ENCODE measurements at places on chromosomes 7 and 10. TPM values are rescaled to one million over a fixed set of nuclear protein-coding genes. Genes with fewer than 3 reads are reported as not detected.
A peak's percentile ranks its signal among the peaks of the same experiment; 100 is the strongest.

- no peak for DNase-seq
These were observed 126.1 kb upstream of the TMEM196 start for GRCh38 chr7:19899529-19899928.

- peak; percentile 48 for DNase-seq
These were observed 211.1 kb upstream of the IGFBP3 start for GRCh38 chr7:46131916-46132795.

GRCh38 chr7:150755473-150756099 is 18.4 kb downstream of the GIMAP5 start:
- DNase-seq = no peak

GRCh38 chr10:70732569-70732968 is 52.6 kb downstream of the TBATA start:
- DNase-seq = no peak

DNA sequence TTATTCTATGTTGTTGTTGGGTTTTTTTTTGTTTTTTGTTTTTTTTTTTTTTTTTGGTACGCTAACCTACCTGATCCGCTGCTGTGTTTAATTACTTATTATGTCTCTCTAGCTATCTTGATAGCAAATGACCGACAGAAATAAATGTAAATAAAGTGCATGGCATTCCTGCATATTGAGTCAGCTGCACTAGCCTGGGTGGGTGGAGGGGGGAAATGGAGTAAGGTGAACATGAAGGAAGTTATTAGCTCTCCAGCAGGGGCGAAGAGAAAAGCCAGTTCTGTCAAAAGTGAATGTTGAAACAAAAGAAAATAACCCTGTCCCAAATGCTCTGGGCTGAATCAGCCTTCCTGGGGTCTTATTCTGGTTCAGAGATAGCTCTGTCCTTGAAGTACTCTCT is 210.7 kb upstream of the MDFIC start:
- peak; percentile 7 for DNase-seq

DNA sequence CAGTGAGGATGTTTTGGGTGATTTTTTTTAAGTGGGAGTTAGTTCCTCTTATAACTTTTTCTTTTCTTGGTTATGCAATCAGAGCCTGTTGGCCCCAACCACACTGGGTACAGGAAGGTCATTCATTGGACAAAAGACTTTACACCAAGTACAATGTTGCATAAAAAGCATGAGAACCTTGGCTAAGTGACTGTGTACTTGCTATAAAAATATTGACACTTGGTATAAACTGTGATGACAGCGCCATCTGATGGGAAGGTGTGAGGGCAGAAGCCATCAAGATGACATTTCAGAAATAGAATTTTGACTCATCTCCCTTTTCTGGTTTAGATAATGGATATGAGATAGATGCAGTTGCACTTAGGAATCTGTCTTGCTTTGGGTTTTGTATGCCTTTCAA is 126.4 kb upstream of the CCDC6 start:
- DNase-seq = peak; percentile 62

DNA sequence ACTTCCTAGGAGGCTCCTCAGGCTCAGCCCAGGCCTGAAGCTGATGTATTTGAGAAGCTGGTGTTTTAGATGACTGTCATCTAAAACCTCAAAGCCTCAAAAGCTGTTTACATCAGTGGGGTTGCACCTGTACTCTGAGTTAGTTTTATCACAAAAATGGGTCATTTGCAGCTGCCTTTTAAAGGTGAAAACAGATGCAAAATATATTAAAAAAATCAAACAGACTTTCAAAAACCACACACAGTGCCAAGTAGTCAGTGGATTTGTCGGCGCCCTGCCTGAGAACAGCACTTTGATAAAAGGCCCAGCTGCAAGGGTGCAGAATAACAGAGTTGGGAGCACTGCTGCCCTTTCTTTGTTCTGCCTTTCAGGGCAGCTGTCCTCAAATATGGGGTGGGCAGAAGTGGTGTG is 103.0 kb downstream of the VOPP1 start:
- no peak for DNase-seq

DNA sequence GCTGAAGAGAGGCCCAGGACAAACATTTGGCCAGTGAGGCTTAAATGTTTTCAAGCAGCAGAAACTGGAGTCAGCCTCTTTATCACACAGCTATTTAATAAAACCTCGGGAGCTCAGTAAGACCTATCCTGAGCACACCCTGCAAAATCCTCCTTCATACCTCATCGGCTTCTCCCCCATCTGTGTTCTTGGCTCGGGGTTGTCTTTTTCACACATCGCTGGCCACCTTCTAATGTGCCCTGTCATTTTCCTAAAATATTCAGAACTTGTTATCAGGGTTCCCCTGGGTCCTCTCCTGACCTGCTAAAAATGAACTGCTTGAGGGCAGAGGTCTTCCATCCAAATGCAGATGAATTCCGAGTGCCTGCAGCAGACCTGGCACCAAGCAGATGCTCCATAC is 310.3 kb upstream of the AKR1E2 start:
- no peak for DNase-seq

Gene SRRM3
- 3.1 TPM for total RNA-seq

Gene LIPM
- not detected for total RNA-seq

GRCh38 chr7:150971242-150972022 is 6.7 kb downstream of the KCNH2 start:
- DNase-seq = peak; percentile 72

- no peak for DNase-seq
These were observed 32.8 kb upstream of the NUB1 start for GRCh38 chr7:151308791-151309190.
